LHCN-M2 (cell line): ENCODE measurements at places on chromosomes 4 and X. TPM values are rescaled to one million over a fixed set of nuclear protein-coding genes. Genes with fewer than 3 reads are reported as not detected.

DMRTC1B gene
- total RNA-seq = not detected in 2 replicates

CXCL11 gene
- 0.40 TPM in 1 of 2 replicates, not detected in the other for total RNA-seq

FGD1 gene
- 6.4 and 7.1 TPM in 2 replicates for total RNA-seq

ARMCX5 gene
- total RNA-seq = 13.4 and 20.0 TPM in 2 replicates

BEX1 gene
- 11.0 and 11.5 TPM in 2 replicates for total RNA-seq

DMRTC1 gene
- total RNA-seq = not detected in 2 replicates

NWD2 gene
- not detected in 2 replicates for total RNA-seq

SLC2A9 gene
- 0.40 and 0.77 TPM in 2 replicates for total RNA-seq

PCDH11X gene
- not detected in 2 replicates for total RNA-seq

FAT4 gene
- total RNA-seq = 12.1 TPM in 2 replicates

GAGE12H gene
- total RNA-seq = not detected in 2 replicates

MTNR1A gene
- total RNA-seq = not detected in 2 replicates
